ENCODE measurements at places on chromosomes 7 and 10. TPM values are rescaled to one million over a fixed set of nuclear protein-coding genes. Genes with fewer than 3 reads are reported as not detected.

Gene POLR2J2
- total RNA-seq, result 0.40 TPM

Gene PTF1A
- not detected for total RNA-seq

Gene MRC1
- 0.13 TPM for total RNA-seq

Gene IQUB
- 0.13 TPM for total RNA-seq

Gene PDZD7
- 0.91 TPM for total RNA-seq

Gene FFAR4
- total RNA-seq, result not detected

Gene NEUROG3
- not detected for total RNA-seq

Gene MMS19
- 107 TPM for total RNA-seq

Gene TMEM273
- total RNA-seq, result not detected

Gene CHST15
- total RNA-seq, result 13.3 TPM

Gene FZD8
- 1.8 TPM for total RNA-seq

Gene ADCY1
- 0.16 TPM for total RNA-seq

Gene EVX1
- total RNA-seq, result not detected

Gene COMTD1
- total RNA-seq, result 47.8 TPM

All from epithelial cell of alveolus of lung (primary cell).